Cortex of kidney (tissue), 1 donor: ENCODE measurements at places on chromosomes 1 and 21.

- no peak for DNase-seq
Observed at GRCh38 chr1:66685265-66685664, 67.0 kb upstream of the DYNLT5 start.

- no peak for DNase-seq
Observed at GRCh38 chr1:74732960-74733603, at the start of the genes CRYZ and TYW3. TSS of gene CRYZ (minus strand) at chr1:74733050. CDS start at chr1:74724821, 8,229 bp downstream. TSS of gene TYW3 (plus strand) at chr1:74733152. CDS start at chr1:74733245, 93 bp downstream.

GRCh38 chr1:151716771-151717631 is at the start of gene CELF3:
TSS of gene CELF3 (minus strand) at chr1:151716803. CDS start at chr1:151716020, 783 bp downstream.
- DNase-seq = no peak

DNA sequence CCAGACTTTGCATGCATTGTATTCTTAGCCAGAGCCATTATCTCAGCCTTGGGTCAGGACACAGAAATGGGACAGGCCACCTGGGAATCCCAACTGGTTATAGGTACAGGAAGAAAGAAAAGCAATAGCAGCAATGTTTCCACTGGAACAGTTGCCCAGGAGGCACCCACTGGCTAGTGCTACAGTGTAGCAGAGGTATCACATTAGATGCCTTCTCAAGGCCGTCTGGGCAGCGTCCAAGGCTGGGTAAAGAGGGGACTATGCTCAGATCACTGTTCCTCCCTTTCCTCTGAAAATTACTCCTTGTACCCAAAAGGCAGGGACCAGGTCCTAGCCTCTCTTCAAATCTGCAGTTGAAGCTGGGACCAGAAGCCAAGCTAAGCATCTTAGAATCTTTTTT is 2.6 kb downstream of the CREB3L4 start:
- DNase-seq = no peak

GRCh38 chr1:93076268-93076667 is 2.8 kb upstream of the MTF2 start:
- no peak for DNase-seq

DNA sequence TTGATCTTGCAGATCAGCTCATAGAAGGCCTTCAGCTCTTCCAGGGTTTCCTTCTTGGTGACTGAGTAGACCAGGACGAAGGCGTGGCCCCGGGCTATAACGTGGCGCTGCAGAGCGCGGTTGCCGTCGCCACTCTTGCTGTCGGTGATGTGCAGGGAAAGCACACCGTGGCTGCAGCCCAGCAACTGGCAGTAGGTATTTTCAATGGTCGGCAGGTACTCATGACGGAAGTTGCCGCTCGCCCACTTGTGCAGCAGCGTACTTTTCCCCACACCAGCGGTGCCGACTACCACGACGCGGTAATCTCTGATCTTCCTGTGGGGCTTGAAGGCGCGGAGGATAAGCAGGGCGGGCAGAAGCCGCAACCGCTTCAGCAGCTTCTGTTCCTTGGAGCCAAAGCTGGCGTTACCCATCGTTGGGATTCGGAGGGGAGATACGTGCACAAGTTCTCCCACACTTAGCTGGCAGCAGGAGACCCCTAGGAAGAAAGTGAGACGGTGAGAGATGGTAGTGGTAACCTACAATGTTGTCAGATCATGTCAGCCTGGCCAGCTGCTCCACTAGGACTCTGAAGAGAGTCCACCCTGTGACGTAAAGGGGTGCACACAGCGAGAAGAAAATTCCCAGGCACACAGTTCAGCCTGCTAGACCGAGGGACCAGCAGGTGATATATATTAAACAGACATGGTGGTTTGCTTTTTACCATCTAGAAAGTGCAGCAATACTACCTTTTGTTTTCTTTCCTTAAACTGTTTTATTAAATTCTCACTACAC is 3.4 kb downstream of the DIRAS3 start:
- no peak for DNase-seq

DNA sequence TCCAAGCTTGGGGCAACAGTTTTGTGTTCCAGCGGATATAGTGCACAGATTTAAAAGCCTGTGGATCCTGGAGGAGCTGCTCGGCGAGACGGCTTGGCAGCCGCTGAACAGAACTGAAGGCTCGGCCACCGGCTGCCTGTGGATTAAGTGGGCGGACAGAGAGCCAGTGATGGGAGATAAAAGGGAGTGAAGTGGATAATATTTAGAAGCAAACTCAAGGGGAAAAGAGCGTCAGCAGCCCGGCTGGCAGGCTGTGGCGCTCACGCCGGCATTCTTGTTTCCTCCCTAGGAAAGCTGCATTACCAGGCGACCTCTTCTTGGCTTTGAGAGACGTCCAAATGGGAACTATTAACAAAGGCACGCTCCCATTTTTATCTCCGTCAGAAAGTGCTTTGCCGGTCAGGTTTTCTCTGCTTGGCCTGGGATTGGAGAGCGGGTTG is 10.4 kb downstream of the TRABD2B start:
- no peak for DNase-seq

DNA sequence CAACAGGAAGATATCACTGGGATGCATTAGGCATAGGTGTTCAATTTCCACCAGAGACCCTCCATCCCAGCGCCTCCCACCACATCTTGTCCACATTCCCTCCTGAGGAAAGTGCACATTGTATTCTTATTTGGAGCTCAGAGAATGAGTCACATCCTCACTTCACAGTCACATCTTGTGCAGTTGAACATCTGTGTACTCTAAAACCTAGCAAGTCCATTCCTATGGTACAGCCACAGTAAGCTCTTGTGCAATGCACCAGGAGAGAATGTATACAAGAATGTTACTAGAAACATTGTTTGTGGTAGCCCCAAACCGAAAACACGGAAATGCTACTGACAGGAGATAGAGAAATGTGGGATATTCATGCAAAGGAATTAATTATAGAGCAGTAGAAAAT is 1.6 kb upstream of the KDF1 start:
- DNase-seq = no peak

GRCh38 chr21:35420656-35421055 is 371.6 kb upstream of the RUNX1 start:
- no peak for DNase-seq

GRCh38 chr1:226827458-226827857 is 43.0 kb upstream of the PSEN2 start:
- DNase-seq = no peak

DNA sequence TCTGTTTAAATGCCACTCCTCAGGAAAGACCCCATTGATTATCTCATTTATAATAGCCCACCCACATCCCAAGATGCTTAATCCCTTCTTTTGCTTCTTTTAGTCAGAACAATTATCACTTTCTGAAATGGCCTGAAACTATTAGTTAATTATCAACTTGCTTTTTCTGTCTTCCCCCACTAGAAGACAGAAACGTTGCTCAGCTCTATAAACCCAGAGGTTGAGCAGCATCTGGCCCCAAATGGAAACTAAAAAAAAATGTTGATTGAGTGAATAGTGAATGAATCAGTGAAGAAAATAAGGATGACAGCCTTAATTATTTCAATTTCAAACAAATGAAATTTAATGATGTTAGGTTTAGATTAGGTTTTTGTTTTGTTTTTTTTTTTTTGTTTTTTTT is 38.2 kb upstream of the PIGC start:
- DNase-seq = no peak

- DNase-seq = no peak
Observed at GRCh38 chr1:203539831-203540546, 46.0 kb downstream of the OPTC start.

DNA sequence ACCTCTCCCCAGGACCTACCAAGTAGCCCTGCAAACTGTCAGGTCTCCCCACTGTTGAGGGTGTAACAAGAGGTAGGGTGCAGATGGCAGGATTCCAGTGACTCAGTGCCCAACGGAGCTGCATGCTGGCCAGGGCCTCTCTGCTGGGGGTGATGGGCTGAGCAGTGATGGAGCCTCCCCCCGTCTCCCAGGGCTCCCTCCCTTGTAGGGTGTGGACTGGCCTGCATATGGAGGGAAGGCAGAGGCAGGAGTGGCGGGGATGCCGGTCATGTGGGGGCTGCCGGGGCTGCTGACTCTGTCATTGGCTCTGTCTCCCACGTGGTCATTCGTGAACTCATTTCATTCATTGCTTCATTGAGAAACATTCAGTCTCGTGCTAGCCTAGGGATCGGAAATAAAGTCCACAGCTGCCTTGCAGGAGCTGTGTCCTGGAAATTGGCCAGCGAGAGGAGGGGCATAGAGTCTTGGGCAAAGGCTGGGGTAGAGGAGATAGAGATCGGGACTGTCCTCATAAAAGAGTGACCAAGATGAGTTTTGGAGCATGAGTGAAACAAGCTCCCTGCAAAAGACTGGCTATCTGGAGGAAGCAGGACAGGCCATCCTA is 22.9 kb upstream of the DISP3 start:
- no peak for DNase-seq

- no peak for DNase-seq
Observed at GRCh38 chr1:207933205-207933800, 22.4 kb upstream of the CD34 start.

- DNase-seq = no peak
Observed at GRCh38 chr1:165928075-165928731, 100.8 kb downstream of the UCK2 start.

DNA sequence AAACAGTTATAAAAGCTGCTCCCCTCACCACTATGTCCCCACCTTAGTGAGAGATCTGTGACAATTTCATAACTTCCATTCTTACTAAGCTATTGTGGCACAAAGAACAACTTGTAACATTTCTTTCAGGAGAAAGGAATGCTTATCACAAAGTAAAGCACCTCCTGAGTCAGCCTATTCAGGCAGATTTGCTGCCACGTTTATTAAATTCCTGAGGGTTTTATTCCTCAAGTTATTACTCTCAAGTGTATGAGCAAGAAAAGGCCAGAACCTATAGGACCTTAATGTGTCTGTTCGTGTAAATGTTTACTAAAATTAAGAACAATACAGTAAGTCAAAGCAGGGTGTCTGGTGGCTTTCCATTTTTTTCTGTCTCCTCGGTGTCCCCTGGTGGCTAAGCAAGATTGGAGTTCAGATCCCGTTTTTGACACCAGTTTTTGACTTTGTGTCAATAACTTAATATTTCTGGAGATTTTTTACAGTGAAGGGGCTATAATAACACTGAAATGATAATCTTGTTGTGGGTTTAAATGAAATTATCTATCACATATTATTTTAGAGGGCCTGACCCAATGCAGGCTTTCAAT is 1539.6 kb downstream of the BRINP3 start:
- DNase-seq = no peak

DNA sequence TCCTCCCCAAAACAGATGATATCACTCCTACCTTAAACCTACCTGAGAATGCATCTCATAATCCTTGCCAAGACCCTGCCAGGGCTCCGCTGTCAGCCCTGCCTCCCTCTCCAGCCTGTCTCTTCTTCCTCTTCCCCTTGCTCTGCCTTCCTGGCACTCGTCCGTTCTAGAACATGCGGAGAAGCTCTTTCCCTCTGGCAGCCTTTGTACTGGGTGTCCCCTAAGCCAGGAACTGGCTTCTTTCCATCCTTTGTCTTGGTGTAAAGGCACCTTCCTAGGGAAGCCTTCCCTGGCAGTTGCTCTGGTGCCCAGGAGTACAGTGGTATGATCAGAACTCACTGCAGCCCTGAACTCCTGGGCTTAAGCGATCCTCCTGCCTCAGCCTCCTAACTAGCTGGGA is 36.1 kb downstream of the CTNNBIP1 start:
- DNase-seq = no peak

DNA sequence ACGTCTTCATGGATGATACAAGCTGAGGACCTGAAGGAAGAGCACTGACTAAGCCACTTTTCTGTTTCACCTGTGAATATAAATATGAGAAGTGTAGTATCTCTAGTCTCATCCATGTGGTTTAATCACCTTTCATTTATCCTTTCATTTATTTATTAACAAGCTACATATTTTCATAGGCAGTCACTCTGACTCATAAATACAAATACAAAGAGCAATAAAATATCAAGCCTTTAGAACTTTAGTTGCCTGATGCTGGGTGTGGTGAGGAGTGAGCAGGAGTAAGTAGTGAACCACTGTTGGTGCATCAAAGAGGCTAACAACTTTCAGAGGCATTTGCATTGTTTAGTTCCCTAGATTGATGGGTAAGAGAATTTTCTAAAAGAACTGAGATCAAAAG is 269.0 kb upstream of the C1orf87 start:
- no peak for DNase-seq

DNA sequence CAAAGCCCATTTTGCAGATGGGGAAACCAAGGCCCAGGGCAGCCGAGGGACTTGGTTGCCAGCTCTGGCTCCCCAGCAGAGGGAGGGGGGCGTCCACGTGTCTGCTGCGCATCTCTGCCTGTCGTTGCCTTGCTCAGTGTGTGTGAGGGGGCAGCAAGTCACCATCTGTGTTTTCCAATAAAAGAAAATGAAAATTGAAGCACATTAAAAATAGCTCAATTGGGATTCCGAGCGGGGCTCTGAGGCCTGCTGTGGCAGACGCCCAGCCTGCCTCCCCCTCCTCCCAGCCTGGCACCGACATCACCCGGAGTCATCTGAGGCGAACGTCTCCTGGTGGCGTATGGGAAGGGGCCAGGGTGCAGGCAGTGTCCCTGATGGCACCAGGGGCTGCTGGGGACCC is 51.2 kb downstream of the EPHB2 start:
- no peak for DNase-seq

GRCh38 chr21:39843916-39844315 is 23.3 kb upstream of the PCP4 start:
- no peak for DNase-seq

GRCh38 chr1:153336650-153337049 is 12.0 kb downstream of the PGLYRP4 start:
- no peak for DNase-seq

DNA sequence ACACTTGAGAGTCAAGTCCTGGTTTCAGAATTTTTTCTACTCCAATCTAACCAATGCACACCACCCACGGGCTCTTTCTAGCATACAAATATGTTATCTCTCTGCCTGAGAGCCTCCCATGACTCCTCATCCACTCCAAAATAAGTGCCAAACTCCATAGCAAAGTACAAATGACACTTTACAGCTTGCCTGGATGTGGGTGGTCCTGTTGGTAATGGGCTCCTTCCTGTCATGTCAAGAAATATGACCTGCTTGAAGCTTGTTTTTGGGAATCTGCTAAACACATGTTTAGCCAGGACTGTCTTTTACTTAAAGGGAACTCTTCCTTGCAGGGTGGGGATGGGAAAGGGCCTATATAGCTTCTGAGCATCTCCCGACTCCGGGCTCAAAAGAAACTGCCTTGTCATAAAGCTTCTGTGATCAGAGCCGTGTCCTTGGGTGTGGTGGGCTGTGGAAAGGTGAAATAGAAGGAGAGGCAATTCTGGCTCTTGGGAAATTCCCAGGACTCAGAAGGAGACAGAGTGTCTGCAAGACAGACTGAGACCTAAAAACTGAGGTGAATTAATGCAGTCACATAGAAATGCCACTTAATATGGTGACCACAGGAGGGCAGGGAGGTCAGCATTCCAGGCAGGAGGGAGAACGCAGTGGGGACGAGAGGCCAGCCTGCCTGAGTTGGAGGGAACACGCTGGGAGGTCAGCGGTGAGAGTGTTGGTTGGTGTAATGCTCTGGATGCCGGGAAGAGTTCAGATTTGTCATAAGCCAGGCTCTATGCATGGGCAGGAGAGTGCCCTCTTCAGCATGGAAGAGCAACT is 6.1 kb upstream of the IGFN1 start:
- DNase-seq = no peak
